Naive thymus-derived CD8-positive, alpha-beta T cell (primary cell): ENCODE measurements at places on chromosomes 5 and 9. TPM values are rescaled to one million over a fixed set of nuclear protein-coding genes. Genes with fewer than 3 reads are reported as not detected.

GRCh38 chr5:124870070-124870469 is 123.6 kb upstream of the ZNF608 start:
- no peak for DNase-seq

DNA sequence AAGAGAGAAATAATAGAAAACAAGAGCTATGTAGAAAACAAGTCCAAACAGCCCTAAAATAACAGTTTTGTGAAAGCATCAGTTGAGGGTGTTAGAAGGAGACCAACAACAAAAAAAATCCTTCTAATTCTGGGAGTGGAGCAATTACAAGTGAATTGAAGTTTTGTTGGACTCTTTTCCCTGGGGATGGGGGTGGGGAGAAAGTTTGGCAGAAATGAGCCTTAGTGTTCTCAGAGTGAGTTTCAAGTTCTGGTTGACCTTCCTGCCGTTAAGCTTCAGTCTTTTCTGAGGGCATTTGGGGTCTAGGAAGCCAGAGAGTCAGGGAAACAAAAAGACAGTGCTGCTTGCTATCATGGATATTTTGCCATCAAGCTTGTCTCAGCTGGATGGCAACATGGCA is 106.3 kb upstream of the TRIM32 start:
- no peak for DNase-seq

- no peak for DNase-seq
Observed at GRCh38 chr5:155530046-155530445, 516.5 kb downstream of the KIF4B start.

DNA sequence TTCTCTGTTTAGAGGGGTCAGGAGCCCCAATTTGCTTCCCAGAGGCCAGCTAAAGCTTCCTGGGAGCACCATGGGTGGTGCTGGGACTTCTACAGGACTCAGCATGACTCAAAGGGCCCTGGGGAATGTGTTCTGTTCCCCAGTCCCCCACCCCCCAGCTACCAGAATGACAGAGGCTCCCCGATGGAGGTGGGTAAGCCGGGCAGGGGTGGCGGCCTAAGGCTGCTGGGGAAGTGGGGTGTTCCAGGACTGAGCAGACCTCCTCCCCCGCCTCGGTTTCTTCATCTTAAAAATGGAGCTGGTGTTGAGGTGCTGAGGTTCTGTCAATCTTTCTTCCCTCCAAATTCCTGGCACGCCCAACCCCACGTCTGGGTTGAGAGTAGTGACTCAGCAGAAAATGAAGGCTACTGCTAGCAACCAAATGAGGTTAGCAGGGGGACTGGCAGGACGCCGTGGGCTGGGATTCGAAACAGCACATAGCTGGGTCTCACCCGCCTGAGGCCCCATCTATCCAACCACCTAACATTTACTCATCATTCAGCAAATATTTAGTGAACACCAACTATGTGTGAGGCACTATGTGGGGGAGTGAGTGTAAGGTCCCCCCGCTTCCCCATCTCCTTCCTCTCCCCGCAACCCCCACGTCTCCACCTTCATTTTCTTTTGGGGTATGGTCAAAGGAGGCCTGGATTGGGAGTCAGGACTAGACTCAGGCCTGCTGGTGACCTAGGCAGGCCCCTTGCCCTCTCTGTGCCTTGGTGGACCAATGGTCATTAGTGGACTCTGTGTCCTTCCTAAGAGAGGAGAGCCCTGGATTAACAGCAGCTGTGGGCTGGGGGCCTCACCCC is 50.2 kb downstream of the C9orf50 start:
- no peak for DNase-seq

- DNase-seq: no peak
Observed at GRCh38 chr5:1020452-1020961, 11.9 kb downstream of the NKD2 start.

DNA sequence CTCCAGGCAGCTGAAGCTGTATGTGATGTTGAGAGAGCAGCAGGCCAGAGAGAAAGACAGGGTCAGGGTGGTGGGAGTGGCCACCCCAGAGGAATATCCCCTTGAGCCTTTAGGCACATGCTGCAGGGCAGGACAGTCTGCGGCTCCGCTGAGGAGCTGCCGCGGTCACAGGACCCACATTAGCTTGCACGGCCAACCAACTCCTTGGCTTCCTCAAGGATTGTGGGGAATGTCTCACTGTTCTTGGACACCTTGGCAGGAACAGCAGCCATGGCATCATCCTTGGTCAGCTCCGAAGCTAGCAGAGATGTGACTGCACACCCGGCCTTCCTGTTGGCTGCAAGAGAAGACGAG is 27.8 kb downstream of the PCDHGC5 start:
- no peak for DNase-seq

DNA sequence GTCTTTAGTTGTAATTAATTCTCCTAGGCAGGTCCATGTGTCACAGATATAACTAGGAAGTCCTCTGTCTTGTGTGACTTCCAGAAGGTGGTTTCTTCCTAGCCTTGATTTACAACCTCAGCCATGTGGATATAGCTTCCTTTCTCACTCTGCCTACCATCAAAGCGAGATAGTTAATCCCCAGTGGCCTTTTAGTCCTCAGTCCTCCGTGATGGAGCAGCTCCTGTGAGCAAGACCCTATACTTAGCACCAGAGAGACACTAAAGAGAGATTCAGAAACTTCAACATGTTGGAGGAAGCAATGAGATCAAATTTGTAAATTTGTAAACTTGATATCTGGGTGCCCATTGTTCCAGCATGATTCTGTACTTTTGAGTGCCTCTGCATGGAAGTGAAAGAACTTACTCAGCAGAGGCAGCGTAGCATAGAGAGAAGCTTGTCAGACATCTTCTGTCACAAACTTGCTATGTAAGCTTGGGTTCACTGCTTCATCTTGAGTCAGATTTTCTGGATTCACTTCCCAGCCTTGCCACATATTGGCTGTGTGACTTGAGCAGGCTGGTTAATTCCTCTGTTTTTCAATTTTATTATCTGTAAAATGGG is 170.2 kb upstream of the NR3C1 start:
- DNase-seq: no peak

DNA sequence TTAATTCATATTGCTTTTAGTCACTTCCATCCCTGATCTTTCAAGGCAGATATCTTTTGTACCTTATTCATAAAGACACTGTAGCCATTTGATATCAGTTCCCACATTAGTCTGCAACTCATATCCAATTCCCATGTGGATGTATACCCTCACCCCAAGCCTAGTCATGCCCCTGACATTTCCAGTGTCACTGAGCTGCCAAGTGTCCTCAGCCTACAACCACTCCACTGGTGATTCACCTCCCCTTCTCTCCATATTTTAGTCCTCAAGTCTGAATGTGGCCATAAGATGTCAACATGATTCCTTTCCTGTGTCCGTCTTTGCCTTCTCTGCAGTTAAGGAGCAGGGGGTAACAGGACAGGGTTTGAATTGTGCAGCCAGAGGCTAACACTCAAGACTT is 346.9 kb downstream of the RAB3C start:
- DNase-seq: no peak

GRCh38 chr5:158727136-158727535 is 372.6 kb downstream of the EBF1 start:
- no peak for DNase-seq

- no peak for DNase-seq
Observed at GRCh38 chr9:136664000-136664915, 1.5 kb downstream of the EGFL7 start.

DNA sequence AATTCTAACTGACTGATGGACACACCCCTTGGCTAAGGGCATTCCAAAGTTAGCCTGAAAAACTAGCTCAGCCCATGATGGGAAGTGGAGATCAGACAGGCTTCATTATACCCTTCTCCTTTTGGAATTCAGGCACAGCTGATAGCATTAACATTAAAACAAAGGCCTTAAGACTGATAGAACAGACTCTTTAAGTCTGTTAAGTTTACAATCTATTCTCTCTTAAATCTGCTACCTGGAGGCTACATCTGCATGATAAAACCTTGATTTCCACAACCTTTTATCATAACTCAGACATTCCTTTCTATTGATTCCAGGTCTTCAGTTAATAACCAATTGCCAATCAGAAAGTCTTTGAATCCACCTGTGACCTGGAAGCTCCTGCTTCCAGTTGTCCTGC is 281.4 kb downstream of the TUSC1 start:
- DNase-seq: no peak

DNA sequence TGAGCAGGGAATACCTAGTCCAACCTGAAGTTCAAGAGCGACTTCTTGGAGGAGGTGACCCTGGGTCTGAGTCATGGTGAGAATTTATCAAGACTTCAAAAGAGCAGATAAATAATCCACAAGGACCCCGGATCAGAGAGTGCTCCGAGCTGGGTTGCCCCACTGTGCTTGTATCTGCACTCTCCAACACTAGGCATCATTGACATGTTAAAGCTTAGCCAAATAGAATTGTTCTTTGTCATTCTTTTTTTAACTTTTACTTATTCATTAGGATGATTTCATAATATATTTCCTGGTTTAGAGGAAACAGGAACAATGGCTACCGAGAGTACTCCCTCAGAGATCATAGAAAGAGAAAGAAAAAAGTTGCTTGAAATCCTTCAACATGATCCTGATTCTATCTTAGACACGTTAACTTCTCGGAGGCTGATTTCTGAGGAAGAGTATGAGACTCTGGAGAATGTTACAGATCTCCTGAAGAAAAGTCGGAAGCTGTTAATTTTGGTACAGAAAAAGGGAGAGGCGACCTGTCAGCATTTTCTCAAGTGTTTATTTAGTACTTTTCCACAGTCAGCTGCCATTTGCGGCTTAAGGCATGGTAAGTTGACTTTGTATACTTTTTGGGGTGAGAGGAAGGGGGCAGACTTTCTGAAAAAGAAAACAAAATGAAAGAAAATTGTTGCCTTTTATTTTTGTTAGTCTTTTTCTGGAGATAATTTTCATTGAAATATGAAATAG is at the start of gene CARD6:
TSS of gene CARD6 (plus strand) at position 300 of the 738 bp plus-strand sequence. CDS start at position 316, 16 bp downstream.
- no peak for DNase-seq

DNA sequence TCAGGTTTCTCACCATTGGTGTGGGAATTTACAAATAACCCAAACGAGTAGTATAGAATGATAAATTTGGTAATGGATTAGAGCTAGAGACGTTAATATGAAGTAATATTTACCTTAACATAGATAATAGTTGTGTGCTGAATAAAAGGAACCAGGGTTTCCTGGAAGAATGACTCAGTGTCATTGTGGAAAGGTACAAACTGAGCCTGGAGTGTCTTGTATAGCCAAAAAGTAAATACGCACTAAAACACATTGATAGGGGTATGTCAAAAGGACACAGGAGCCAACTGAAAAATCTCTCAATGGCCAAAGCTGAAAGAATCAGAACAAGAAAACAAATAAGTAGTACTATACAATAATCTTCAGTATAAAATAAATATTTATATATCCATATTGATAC is 363.5 kb downstream of the SLCO4C1 start:
- no peak for DNase-seq

- no peak for DNase-seq
Observed at GRCh38 chr5:126490167-126490940, 67.1 kb downstream of the GRAMD2B start.

GRCh38 chr9:83956086-83956435 is 24.0 kb downstream of the HNRNPK start:
- no peak for DNase-seq

GRCh38 chr9:34992376-34992951 is 2.9 kb downstream of the DNAJB5 start:
- no peak for DNase-seq

DNA sequence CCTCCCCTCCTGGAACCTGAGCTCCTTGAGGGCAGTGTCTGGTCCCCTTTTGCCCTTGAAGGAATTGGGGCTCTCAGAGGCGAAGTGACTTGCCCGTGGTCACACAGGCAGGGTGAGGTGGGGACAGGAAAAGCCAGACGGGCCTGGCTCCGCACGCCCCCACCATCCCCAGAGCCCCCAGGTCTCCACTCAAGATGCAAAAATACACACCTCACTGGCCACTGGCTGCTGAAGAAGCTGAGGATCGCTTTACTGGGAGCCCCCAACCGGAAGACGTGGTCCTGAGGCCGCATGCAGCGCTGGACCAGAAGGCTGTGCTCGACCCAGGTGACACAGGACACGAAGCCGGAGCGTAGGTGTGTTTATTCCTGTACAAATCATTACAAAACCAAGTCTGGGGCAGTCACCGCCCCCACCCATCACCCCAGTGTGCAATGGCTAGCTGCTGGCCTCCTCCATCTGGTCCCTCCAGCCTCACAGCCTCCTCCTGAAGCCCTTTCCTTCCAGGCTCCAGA is 7.6 kb upstream of the AK1 start:
- DNase-seq: no peak

- no peak for DNase-seq
Observed at GRCh38 chr5:172648013-172648381, 6.9 kb downstream of the NEURL1B start.

DNA sequence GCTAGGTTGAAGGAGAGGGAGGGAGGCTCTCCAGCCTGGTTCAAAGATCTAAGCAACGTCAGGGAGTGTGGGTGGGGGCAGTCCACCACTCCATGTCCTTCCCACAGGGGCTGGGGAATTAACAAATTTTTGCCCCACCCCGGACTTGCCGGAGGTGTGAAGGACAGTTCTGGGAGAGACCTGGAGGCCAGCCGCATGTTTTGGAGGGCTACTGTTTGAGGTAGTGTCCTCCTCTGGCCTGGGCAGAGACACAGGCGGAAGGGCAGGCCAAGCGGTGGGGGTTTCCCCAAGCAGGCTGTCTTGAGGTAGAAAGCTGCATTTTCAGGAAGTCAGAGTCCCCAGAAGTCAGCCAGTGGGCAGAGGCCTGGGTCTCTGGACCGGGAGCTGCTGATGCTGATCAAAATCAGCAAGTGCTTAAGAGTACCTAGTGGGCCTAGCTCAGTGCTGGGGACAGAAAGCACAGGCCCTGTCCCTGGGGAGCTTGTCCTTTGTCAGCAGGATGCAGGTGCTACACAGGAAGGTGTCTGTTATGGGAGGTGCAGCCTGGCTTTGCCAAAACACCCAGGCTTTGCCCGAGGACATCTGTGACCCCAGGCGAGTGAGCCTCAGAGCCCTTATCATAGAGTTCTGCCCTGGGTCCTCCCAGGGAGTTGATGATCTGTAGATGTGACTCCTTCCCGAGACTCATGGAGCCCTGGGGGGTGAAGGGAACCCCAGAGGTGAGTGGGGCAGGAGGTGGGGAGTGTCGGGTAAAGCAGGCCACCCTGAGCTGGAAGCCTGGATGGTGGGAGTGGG is 18.5 kb downstream of the JADE2 start:
- no peak for DNase-seq

- no peak for DNase-seq
Observed at GRCh38 chr9:134167530-134167931, 3.2 kb upstream of the RNU6ATAC start.

GRCh38 chr5:125870256-125870655 is 553.0 kb upstream of the GRAMD2B start:
- DNase-seq: no peak

- DNase-seq: no peak
Observed at GRCh38 chr5:32413466-32414263, 30.9 kb downstream of the ZFR start.

- no peak for DNase-seq
Observed at GRCh38 chr5:10411336-10411735, 30.3 kb upstream of the ROPN1L start.

The ANKRD31 gene
- polyA plus RNA-seq: 0.58 TPM

The ZNF618 gene
- polyA plus RNA-seq: 0.98 TPM

The ARHGEF37 gene
- polyA plus RNA-seq: not detected

The GOLM1 gene
- 1.1 TPM for polyA plus RNA-seq

The TBCA gene
- polyA plus RNA-seq: 191 TPM

The GRIA1 gene
- polyA plus RNA-seq: not detected

The CCNJL gene
- not detected for polyA plus RNA-seq

The TBC1D2 gene
- 5.9 TPM for polyA plus RNA-seq
